ENCODE measurements at places on chromosomes 16 and 17.

DNA sequence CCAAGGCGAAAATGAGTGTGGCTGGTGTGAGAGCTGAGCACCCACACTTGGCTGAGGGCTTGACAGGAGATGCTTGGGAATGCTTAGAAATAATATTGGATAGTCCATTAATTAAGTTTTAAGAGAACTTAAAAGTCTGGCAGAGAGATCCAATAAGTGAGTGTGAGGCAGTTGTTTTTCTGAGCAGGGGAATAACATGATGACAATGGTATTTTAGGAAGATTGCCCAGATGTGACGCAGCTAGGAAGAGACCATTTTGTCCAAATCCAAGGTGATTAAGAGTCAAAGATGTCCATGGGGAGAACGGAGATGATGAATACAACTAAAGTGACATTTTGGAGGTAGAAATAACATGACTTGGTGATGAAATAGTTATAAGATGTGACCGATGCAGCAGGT lies 102.8 kb upstream of the AXIN2 start:
- no peak for DNase-seq

DNA sequence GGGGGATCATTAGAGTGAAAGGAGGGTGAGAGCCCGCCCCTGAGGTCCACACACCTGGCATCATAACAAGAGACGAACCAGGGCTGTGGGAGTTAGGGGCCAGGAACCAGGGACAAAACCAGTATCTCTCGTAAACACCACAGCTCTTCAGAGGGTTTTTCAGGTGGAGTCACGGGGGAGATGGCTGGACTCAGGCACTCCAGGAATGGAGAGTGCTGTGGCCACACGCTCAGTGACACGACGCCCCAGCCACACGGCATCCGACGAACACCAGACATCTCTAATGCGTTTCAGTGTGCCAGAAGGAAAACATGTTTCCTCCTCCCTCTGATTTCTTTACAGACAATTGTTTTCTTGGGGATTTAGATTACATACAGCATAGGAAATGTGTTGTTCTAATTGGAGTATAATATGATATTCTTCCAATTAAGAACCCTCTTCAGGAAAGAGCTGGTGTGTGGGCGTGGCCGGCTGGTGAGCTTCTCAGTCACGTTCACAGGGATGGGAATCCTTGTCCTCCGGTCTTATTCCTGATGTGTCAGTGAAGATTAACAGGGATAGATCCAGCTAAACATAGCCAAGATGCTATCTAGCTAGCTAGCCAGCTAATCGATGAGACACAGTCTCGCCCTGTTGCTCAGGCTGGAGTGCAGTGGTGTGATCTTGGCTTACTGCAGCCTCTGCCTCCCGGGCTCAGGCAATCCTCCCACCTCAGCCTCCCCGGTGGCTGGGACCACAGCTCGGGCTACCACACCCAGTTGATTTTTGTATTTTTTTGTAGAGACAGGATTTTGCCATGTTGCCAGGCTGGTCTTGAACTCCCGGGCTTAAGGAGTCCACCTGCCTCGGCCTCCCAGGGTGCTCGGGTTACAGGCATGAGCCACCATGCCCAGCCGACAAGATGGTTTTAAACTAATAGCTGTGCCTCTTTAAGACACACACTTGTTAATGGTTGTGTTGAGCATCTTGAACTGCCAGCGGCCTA lies 98.6 kb downstream of the BANP start:
- no peak for DNase-seq

GRCh38 chr17:14619821-14620220 lies 318.9 kb downstream of the HS3ST3B1 start:
- DNase-seq, result no peak

GRCh38 chr17:19485800-19486340 lies 47.8 kb upstream of the SLC47A1 start:
- DNase-seq, result no peak

DNA sequence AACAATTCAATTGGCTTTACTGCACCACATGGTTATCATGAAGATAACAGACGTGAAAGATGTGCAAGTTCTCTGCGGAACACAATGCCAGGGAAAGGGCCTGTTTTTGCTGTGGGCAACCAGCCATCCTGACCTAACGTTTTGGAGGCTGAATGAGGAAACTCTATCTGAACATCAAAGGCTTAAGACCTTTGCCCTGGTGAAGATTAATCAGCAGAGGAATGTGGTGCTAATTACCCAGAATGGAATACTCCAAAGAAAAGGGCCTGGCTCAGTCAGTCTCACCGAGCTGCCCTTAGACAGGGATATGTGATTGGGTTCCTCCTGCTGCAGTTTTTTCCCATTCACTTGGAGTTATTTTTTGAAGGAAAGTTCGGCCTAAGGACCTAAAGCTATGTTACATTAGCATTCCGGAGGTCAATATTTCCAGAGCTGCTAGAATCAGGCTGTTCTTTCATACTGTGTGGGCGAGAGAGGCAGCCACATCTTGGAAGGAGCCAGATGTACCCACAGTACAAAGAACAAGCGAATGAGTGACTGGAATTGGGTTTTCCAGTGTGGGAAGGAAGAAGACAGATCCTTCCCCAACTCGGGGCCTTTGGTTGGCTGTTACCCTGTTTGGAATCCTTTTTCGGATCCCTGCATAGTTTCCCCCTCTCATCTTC lies 15.5 kb downstream of the ASIC2 start:
- no peak for DNase-seq

GRCh38 chr16:85505794-85506634 lies 107.1 kb upstream of the GSE1 start:
- no peak for DNase-seq

DNA sequence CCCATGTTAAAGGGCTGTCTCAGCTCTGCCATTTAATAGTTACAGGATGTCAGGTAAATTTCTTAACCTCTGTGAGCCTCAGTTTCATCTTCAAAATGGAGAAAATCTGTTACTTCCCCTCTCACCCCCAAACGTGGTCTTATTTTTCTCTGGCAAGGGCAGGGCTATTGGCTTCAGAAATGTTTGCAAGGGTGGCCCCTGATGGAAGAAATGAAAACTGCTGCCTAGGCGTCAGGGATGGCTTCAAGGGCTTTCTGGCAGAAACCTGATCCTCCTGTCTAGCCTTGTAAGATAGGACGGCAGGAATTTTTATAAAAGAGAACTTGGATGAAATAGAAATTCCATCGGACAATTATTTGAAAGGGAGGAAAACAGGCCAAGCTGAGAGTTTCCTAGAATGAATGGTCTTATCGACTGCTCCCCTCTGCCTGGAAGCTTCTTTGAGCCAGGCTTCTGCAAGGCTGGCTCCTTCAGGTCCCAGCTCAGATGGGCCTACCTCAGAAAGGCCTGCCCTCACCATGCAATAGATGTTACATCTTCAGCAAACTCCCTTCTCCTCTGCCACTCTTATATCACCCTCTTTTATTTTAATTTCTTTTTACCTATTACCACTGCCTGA lies 43.0 kb upstream of the TANGO6 start:
- DNase-seq, result no peak

- DNase-seq, result no peak
These were observed 19.3 kb downstream of the MFSD11 start for GRCh38 chr17:76757256-76757655.

DNA sequence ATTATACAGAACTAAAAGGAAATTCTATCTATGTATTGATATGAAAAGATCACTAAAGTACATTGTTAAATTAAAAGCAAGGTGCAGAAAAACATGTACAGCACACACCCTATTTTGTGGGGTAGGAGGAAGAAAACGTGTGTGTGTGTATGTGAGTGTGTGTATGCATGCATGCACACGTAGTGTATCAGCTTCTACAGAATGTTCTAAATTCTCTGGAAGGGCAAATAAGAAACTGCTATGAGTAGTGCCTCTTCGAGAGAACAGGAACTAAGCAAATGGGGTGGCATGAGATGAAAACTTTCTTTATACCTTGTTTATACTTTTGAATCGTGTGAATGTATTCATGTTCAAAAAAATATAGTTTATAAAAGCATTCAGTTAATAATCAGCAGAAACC lies 58.9 kb downstream of the TMC6 start:
- no peak for DNase-seq

DNA sequence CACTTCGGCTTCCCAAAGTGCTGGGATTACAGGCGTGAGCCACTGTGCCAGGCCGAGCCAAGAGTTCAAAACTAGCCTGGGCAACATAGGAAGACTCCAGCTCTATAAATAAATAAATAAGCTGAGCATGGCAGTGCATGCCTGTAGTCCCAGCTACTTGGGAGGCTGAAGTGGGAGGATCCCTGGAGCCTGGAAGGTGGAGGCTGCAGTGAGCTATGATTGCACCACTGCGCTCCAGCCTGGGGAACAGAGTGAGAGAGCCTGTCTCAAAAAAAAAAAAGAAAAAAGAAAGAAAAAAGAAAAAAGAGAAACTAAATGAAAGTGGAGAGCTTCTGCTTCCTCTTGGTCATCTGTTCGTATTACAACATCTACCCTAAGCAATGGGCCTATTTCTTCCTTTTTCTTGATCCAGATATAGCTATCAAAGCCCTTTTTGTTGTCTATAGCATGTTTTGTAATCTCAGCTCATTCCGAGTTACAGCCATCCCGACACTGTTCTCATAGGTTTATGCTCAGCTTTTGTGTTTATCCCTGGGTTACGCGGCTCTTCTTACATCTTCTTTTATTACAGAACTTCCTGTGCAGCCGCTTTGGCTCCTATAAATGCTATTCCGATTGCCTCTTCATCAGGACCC lies 14.1 kb upstream of the MAPK3 start:
- no peak for DNase-seq

- no peak for DNase-seq
These were observed 85.6 kb downstream of the OMG start for GRCh38 chr17:31211352-31212012.

DNA sequence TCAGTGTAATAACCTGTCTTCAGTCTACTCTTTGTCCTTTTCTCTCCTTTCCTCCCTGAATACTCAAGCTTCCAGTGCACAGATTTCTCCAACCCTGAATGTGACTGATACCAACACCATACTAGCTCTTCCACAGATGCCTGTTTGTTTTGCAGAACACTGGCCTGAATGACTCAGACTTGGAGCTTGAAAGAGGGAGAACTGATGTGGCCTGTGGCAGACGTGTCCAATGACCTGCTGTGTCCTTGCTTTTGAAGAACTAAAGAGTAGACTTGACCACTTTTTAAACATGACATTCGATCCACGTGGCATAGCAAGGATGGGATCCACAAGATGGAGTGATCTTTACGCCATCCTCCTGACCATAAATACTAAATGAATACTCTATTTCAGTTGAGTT lies 361.0 kb downstream of the WWOX start:
- no peak for DNase-seq

DNA sequence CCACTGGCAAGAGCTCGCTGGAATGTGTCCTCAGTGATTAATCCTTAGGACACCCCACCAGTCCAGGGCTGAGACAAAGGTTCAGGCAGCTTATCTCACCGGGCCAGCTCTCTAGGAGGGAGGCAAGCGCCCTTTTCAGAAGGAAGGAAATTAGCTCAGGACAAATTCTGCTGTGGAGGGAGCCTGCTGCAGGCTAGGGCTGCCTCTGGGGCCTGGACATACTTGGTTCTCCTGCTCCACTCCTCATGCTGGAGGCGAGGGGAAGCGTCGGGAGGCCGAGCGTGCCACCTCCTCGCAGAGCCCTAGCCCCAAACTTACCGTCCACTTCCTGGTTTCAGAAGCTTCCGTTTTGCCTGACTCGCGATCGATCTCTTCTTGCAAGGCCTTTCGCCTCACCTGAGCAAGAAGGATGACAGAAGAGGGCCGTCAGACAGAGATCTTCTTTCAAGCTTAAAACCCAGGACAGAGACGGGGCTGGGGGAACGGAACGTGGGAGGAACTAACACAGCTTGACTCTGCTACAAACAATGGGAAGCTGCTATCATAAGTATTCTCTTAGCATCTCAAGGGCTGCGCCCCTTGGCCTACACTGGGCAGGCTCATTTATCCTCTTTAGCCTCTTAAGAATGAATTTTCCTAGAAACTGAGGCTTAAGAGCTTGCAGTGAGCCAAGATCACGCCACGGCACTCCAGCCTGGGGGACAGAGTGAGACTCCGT lies 7.7 kb downstream of the KNOP1 start:
- no peak for DNase-seq

- no peak for DNase-seq
These were observed 49.7 kb downstream of the NF1 start for GRCh38 chr17:31144428-31144827.

- no peak for DNase-seq
These were observed 72.1 kb downstream of the BCAS3 start for GRCh38 chr17:60749708-60750107.

- DNase-seq, result no peak
These were observed 603.4 kb downstream of the KCNJ2 start for GRCh38 chr17:70772761-70773160.

- DNase-seq, result no peak
These were observed 54.0 kb downstream of the DYNLRB2 start for GRCh38 chr16:80594756-80595155.

- DNase-seq, result peak; percentile 74
These were observed 375.7 kb upstream of the CDH11 start for GRCh38 chr16:65497571-65497970.

GRCh38 chr16:75139498-75139897 lies 8.8 kb upstream of the ZFP1 start:
- no peak for DNase-seq

GRCh38 chr17:75778861-75779249 lies 5.8 kb upstream of the UNK start:
- no peak for DNase-seq

DNA sequence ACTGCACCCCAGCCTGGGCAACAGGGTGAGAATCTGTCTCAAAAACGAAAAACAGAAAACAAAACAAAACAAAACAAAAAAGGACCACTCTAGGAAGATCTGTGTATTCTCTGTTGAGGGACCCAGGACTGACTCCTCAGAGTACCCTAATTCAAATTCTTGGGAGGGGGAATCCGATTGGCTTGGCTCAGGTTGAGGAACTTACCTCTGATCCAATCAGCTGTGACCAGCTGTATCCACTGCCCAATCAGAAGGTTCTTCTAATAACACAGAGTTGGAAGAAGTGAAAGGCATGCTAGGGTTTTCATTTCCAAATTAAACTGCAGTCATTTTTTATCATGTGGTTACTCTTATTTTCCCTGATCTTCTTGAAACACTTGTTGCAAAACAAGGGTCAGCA lies 105.9 kb upstream of the CACNG3 start:
- DNase-seq, result no peak

GRCh38 chr17:79785900-79786810 lies 8.2 kb downstream of the CBX2 start:
- no peak for DNase-seq

- DNase-seq, result no peak
These were observed 16.7 kb downstream of the C16orf54 start for GRCh38 chr16:29729116-29729521.

GRCh38 chr17:3969963-3970362 lies 5.7 kb upstream of the ATP2A3 start:
- no peak for DNase-seq

- DNase-seq, result peak; percentile 64
These were observed 17.8 kb upstream of the RAI1 start for GRCh38 chr17:17663160-17664063.

- DNase-seq, result no peak
These were observed 51.2 kb upstream of the MTMR4 start for GRCh38 chr17:58565389-58566311.

DNA sequence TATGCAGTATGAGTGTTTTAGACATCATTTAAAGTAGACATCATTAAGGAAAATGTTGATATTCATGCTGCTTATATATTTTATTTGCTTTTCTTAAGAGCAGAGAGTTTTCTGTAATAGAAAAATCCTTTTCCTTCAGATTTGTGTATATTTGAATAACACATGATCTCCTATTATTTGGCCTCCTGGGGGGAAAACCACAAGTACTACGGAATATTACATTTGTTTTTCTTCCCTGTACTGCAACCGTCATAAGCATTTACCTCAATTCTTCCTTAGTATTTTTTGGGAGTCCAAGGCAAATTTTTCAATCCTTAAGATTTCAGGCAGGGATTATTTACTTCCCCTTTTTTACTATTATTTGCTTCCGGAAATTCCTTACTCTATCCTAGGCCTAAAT lies 6.0 kb downstream of the RSPRY1 start:
- DNase-seq, result no peak

Measured in brain pericyte (primary cell).